Renal pelvis (tissue), 12 donors: ENCODE measurements at places on chromosomes 6 and 20. TPM values are rescaled to one million over a fixed set of nuclear protein-coding genes. Genes with fewer than 3 reads are reported as not detected.

The CGA gene
- polyA plus RNA-seq: not detected

The TPD52L1 gene
- 95.4 TPM for polyA plus RNA-seq

The DDO gene
- polyA plus RNA-seq: 0.61 TPM

The OVOL2 gene
- polyA plus RNA-seq: 1.0 TPM

The MATN4 gene
- polyA plus RNA-seq: 0.43 TPM

The SNX21 gene
- 16.1 TPM for polyA plus RNA-seq

The PRL gene
- polyA plus RNA-seq: 0.06 TPM

The GINM1 gene
- polyA plus RNA-seq: 96.1 TPM

The KIFC1 gene
- 43.3 TPM for polyA plus RNA-seq

The SNAP91 gene
- polyA plus RNA-seq: 0.24 TPM

The DEFB124 gene
- not detected for polyA plus RNA-seq

The UBE3D gene
- polyA plus RNA-seq: 10.1 TPM

The CLPSL1 gene
- polyA plus RNA-seq: not detected

The DLK2 gene
- 1.6 TPM for polyA plus RNA-seq

The SUMO4 gene
- polyA plus RNA-seq: 0.55 TPM

The CD109 gene
- 12.5 TPM for polyA plus RNA-seq
